ENCODE measurements at places on chromosomes 6 and 20.

DNA sequence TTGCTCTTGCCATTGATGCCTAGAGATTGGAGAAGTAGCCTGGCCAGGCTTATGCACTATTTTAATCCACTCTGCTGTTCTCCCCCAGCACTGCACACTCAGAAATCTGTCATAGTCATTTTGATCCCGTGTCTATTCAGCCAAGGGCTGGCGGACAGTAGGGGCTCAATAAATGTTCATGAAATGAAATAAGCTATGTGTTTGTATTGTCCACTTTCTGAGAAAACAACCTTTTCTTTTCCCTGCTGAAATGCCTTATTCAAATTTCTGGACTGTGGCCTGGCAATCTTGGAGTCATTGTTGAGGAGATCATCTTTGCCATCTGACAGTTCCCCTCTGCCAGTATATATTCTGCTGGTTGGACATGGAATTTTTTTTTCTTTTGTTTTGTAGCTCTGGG lies 550.4 kb upstream of the MAP3K7 start:
- DNase-seq = no peak

- DNase-seq = no peak
These were observed 305.7 kb upstream of the FLRT3 start for GRCh38 chr20:14643146-14643545.

DNA sequence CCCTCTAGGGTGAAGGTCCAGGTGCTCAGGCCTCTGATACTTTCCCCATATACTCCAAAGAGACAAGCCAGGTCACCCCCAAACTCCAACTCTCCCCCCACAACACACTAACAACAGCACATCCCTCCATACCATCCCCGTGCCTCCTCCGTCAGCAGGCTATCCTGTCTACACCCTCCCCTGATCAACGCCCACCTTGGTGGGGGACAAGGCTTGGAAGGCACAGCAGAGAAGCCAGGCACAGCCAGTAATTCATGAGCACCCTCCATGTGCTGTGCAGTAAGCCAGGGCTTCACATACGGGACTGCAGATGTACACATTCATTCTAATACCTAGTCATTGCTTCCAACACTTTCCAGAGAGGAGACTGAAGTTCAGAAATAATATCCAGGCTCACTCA lies 57.6 kb downstream of the TRERF1 start:
- DNase-seq = no peak

GRCh38 chr6:6649824-6650349 lies 61.4 kb downstream of the LY86 start:
- no peak for DNase-seq

GRCh38 chr6:118567974-118568373 lies 19.9 kb downstream of the PLN start:
- no peak for DNase-seq

DNA sequence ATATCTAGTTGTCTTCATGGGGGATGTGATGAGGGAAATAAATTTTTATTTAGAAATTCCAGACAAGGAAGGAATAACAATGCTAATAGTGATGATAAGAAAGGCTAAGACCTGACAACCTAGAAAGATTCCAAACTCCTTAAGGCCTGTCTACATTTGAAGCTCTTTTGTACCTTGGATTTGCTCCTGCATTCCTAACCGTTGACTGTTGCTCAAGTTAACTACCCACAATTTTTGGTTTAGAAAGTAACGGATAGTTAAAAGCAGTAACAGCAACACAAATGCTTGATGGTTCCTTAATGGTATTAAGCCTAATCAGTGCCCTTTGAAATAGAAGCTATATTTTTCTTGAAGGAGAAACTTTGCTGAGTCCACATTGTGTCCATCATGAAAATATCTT lies 52.9 kb downstream of the TRMT11 start:
- no peak for DNase-seq

DNA sequence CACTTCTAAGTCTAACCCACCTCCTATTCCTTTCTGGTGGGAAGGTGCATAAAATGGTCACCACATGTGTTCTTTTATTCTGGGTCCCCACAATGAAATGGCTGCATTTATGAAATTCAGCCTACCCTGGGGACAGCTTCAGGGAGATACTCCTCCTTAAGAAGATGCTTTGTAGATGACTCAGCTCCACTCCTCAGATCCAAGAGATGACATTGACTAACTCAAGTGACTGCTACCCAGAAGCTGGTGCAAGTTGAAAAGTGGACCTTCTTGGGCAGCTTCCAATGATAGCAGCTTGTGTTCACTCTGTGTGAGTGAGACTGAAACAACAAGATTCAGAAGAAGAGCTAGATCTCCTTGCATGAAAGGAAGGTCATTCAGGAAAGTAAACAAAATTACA lies 113.4 kb downstream of the SCP2D1 start:
- no peak for DNase-seq

- no peak for DNase-seq
These were observed 1.1 kb upstream of the CDC5L start for GRCh38 chr6:44386364-44386928.

GRCh38 chr20:42173440-42173839 lies 555.3 kb upstream of the CHD6 start:
- no peak for DNase-seq

- DNase-seq = no peak
These were observed 121.1 kb downstream of the CENPW start for GRCh38 chr6:126461045-126461444.

DNA sequence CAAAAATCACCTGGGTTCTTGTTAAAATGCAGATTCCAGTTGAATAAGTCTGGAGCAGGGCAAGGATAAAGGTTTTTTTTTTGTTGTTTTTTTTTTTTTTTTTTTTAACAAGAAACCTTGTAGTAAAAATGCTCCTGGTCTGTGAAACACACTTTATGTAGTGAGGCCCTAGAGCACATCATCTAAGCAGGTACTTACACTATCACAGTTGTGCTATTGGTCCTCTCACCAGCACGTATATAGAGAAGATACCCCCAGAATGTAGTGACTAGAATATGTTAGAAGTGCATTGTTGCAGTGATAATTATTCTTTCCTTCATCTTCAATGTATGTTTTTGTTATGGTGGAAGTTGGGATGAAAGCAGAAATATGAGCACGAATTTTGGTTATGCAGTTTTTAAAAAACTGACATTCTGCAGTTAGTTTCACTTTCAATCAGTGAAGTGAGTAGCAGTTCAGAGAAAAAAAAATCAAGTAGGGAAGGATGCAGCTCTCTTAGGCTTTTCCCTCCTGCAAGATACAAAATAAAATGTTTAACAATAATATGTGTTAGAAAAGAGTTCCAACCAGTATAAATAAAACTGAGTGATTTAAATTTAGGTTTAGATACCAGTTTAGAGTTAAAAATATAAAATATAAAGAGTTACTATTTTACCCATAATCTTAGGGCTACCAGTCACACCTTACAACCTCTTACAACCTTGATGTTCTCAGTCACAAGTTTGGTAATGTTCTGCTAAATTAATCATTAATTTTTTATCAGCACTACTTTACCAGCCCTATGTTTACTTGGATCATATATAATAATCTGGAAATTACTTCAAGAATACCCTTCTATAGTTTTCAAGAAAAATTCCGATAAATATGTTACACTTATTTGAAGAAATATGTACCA lies 9.2 kb upstream of the DEFB113 start:
- no peak for DNase-seq

GRCh38 chr20:297098-297924 lies at the start of gene ZCCHC3:
Gene ZCCHC3, plus strand, starts transcription at chr20:297570. Its CDS starts 17 bp downstream, at chr20:297587.
- DNase-seq = peak; percentile 77

- no peak for DNase-seq
These were observed 403.7 kb downstream of the CDH26 start for GRCh38 chr20:60361761-60362395.

GRCh38 chr6:19059102-19059501 lies 672.0 kb downstream of the RNF144B start:
- DNase-seq = no peak

- no peak for DNase-seq
These were observed 46.0 kb upstream of the NXT1 start for GRCh38 chr20:23304616-23305015.

- no peak for DNase-seq
These were observed 23.4 kb downstream of the COL21A1 start for GRCh38 chr6:56223995-56224394.

DNA sequence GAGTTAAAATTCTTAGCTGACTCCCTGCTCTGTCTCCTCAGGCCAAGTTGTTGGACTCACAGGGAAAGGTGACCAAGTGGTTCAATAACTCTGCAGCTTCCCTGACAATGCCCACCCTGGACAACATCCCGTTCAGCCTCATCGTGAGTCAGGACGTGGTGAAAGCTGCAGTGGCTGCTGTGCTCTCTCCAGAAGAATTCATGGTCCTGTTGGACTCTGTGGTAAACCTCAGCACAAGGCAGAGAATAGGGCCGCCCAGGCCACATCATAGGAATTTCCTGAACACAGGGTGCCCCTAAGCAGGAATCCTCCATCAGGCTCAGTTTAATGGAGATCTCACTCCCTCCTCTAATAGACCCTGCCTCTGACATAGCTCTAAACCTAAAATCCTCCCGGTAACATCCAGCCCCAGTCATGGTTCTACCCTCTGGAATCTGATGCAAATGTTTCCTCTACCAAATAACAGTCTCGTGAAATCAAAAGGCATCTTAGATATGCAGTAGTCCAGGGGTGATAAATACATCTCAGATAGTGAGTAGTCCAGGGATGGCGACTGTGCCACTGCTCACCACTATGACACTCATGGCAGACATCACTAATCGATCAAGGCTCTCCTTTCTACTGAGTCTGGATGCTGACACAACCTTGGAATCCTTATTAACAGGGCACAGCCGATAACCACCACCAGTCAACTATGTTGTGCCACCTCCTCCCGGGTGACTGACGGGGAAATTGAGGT lies 18.3 kb downstream of the BPIFB1 start:
- DNase-seq = no peak

DNA sequence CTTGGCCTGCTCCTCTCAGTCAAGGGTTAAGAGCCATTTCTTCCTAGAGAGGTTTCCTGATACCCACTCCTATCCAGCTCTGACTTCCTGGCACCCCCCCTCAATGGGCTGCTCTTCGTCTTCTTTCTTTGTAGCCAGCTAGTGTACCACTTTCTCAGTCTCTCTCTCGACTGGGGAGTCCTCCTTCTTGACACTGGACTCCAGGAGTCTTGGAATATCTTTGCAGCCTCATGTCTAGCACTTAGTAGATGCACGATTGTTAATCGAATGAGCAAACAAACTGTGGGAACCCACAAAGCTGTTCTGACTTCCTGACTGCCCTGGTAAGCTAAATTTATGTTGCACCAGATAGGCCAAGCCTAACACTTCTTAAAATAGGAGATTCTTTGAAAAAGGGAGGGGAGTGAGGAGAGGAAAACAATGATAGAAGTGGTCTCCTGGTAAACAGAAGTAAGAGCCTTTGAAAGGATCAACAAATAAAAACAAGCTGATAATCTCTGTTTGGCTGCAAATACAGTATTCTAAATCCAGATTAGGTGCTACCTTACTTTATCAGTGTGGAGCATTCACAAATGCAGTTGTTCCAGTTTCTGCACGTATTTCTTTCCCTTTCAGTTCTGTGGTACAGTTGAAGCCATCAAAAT lies 160.1 kb upstream of the CITED2 start:
- DNase-seq = no peak

DNA sequence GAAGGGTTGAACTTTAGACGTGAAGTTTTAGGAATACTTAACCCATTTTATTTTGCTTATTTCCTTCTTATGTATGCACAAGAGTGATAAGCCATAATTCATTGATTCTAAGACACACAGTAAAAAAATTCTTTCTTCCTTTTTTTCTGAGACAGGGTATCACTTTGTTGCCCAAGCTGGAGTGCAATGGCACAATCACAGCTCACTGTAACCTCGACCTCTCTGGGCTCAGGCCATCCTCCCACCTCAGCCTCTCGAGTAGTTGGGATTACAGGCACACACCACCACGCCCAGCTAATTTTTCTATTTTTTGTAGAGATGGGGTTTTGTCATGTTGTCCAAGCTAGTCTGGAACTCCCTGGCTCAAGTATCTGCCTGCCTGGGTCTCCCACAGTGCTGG lies 116.6 kb upstream of the RNF24 start:
- no peak for DNase-seq

GRCh38 chr6:80460257-80460865 lies 353.9 kb downstream of the BCKDHB start:
- no peak for DNase-seq

DNA sequence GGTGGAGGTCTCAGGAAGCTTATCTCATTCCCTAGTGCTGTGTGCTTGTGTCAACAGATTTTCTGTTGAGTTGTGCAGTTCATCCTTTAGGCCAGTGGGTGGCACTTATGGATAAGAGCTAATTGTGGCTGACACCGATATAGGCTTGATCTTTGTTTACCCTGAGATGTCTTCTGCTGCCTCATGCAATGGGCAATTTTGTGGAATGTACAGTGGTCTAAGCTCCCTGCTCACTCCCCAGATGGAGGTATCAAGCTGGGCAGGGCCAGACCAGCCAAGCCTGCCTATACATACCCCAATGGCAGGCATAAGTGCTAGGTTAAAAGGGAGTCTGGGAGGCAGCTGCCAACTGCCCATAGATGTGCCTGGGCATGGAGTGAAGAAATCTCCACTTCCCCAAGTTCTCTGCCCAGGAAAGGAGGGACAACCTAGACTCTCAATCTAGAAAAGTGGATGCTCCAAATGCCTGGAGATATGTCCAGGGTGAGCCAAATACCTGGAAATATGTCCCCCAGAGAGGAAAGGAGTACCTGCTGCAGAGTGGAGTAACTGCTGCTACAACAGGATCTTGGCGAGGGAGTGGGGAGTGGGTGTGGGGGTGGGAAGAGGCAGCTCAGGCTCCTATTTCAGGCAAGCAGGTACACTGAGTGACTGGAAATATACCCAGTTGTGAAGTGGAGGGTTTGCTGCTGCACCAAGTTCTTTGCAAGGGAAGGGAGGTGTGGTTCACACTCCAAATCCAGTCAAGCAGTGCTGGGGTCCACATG lies 53.2 kb upstream of the ARG1 start:
- no peak for DNase-seq

DNA sequence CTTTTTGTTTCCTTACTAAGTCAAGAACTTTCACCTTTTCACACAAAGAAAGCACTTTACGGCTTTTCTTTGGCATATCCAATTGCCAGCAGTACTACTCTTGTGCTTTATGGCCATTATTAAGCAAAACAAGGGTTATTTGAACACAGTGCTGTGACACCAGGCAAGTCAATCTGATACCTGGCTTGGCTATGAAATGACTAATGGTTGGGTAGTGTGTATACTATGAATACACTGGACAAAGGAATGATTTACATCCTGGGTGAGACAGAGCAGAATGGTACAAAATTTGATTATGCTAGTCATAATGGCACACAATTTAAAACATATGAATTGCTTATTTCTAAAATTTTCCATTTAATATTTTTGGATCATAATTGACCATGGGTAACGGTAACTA lies 22.1 kb upstream of the ADGRF1 start:
- no peak for DNase-seq

DNA sequence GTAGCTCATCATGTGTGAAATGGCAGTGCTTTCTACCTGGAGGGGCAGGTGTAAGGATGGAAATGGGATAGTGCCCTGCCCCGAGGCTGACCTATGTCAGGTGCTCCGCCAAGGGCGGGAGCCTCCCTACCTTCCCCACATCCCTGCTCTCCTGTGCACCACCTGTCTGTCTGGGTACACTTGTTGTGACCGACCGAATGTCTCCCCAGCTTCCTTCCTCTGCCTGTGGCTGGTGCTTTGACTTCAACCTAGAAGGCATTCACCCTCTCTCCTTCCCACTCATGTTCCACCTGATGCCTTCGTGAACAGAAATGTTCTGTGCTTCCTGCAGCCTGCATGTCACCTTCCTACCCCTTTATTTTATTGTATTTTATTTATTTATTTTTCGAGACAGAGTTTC lies 114.8 kb downstream of the SCML4 start:
- DNase-seq = no peak

- DNase-seq = no peak
These were observed 145.5 kb upstream of the ZNF217 start for GRCh38 chr20:53738945-53739798.

GRCh38 chr6:61755739-61756138 lies 530.3 kb downstream of the KHDRBS2 start:
- no peak for DNase-seq
